NT2/D1 (cell line): ENCODE measurements at places on chromosomes 13 and 19.

DNA sequence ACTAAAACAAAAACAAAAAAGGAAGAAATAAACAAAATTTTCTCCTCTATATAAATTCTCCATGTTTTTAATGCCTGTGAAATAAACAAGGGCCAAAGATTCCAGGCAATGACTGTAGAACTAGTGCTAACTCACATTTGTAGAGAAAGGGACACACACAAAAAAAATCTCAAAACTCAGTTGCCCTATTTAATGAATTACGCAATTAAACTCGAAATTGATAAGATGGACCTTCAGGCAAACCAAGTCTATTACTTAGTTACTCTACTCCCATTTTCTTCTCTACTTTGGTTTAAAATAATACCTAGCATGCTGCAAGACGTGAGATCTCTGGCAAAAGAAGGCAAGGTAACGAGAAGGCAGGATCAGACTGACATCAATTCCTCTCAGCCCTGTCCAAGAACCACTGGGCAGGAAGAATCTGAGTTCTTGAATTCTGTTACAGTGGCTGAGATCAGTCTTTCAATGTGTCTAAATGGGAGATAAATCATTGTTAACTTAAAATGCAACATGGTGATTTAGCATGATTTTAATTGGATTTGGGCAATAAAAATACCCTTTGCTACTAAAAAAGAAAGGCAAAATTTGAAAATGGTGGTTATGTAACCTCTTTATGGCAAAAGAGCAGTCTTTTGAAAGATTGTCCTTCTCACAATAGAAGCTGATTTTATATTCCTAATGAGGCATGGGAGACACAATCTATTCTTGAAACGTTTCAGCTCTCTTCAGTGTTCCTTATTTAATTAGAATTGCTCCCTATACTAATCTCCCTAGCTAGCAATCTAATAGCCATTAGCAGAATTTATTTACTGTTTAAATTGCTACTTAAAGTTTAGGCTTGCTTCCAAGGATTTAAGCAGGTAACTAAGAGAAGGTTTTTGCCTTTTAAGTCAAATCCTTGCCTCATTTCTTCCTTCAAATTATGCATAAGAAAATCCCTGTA is 25.9 kb downstream of the SPRY2 start:
- DNase-seq, result no peak

DNA sequence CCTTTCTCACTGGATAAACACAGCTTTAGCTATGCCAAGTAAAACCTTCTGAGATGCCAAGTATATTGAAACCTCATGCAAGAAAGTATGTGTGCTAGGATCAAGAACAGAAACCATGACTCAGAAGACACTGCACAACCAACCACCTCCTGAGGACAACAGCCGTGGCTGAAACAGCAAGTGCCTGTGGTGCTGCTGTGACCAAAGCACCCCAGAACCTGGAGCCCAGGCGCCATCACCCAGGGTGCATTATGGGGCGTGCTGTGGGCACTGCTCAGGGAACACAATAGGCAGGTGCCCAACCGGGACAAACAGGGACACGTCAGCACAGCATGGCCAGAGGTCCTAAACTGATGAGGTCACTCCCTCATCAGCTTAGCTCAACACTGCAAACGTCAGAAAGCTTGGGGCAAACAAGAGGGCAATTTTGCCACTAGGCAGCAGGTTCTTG is 101.3 kb upstream of the SLC15A1 start:
- no peak for DNase-seq

DNA sequence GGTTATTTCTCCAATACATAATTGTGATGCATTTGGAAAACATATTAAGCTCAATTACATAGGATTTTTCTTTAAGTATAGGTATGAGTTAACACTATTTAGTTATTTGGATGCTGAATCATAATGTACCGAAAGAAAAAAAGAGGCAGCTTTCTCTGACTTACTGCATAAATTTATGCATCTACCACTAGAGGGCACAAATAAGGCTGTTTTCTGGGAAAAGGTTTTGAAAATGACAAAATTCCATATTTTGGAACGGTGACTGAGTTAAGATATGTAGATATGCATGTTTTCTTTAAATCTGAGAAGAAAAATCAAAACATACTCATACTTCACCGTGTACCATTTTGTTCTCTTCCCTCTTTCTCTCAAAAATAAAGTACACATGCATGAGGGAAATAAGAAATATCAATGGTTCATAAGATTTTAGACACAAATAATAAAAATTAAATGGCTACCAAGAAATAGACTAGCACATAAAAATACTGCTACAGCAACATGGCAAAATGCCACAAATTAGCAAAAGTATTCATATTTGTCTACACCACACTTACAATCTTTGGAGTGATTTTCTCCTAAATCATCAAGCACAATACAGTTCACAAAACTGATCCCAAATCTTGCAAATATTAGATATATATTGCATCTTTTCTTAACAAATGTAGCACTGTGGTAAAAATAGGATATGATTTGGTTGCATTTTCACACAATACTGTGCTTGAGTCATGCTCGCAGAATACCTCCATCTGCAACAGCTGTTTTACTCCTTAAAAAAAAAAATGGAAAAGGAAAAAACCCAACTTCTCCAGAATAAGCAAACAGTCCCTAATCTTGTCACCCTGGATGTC is 260.0 kb downstream of the FGF14 start:
- no peak for DNase-seq

DNA sequence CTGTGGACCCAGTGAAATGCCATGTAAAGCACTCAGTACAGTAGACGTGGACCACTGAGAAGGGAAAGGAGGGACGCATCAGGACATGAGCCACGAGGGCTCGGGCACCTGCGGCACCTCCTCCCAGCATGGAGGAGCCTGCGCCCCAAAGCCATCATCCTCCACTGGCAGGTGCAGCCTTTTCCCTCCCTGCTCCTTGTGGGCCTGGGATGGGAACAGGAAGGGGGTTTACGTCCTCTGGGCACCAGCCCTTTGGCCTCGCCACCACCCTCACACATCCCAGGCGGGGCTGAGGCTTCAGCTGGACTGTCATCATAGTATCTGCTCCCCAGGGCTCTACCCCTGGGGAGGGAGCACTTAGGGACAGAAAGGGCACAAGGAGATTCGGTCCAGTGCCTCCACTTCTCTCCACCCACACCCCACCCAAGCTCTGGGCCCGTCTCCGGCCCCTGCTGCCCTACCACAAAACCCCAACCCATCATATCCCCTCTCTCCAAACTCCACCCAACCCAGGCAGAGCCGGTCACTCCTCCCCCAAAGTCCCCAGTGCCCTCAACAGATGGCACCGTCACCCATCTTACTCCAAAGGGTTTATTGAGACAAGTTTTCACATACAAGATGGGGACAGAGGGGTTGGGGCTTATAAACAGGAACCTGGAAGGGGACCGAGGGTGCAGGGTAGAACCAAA is 2.2 kb upstream of the PRKD2 start:
- DNase-seq, result no peak

DNA sequence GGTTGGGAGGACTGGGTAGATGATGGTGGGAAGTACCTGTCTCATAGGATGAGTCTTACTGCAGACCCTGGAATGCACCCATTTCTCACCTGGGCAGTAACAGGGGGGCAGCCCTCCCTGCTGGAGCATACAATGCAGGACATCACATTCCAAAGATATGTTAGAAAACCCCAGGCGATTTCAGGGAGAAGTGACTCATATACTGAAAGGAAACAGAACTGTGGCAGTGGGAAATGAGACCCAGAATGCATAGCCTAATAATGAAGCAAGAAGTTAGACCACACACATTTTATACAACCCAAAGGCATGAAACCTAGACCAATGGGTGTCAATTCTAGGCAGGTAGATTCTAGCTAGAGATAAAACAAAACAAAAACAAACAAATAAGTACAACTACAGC is 402.7 kb downstream of the IRS2 start:
- no peak for DNase-seq

DNA sequence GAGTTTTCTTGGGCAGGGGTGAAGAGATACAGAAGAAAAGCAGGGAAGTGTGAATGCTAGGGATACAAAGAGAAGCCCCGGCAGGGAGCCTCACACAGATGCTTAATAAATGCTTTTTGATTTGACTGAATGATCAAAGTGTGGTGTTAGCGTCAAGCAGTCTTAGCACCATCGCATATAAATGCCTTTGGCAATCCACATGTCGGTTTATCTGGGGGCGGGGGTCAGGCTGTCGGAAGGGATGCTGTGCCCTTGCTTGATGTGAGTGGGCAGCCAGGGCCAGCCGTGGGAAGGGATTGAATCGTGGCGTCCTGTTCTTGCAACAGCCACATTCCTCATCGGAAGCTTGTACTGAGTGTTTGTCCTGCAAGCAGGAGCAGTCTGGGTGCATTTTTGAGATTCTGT is 173.1 kb downstream of the LACC1 start:
- no peak for DNase-seq

DNA sequence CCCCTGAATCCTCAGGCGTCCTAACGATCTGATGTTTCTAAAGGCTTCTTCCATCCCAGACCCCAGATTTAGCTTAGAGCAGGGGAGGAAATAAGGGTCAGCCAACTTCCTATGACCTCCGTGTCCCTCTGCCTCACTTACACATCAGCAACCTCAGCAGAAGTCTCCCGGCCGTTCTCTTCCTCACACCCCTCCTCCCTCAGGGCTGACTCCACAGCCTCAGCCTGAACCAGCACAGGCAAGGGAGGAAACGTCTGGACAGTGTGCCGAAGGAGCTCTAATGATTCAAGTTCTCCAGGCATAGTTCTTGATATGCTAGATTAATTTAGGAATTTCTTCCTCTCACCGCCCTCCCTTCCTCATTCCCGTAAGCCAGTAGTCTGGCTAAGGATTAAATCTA is 121.4 kb downstream of the NUFIP1 start:
- DNase-seq, result no peak

DNA sequence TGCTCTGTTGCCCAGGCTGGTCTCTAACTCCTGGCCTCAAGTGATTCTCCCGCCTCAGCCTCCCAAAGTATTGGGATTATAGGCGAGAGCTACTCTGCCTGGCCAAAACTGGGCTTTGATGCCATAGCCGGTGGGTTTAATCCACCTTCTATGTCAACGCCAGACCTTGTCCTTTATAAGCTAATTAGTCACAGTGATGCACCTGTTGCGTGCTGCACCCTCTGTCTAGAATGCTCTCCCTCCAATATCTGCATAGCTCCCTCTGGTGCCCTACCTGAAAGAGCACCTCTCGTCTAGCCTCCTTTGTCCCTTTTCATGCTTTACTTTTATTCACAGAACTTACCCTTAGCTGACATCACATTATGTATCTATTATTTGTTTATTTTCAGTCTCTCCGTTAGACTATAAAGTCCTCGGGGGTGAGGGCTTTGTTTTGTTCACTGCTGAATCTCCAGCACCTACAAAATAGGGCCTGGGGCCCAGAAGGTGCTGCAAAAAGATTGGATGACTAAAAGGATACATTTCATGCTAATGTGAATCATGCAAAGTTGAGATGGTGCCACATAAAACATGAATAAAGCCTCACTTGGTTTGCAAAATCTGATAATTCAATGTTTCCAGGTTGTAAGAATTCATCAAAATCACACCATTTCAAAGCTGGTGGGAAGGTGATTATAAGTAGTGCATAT is 148.1 kb downstream of the USP12 start:
- no peak for DNase-seq

- no peak for DNase-seq
Observed at GRCh38 chr13:83880275-83881139, 1.8 kb downstream of the SLITRK1 start.

GRCh38 chr13:113995051-113995601 is 21.2 kb upstream of the C13orf46 start:
- no peak for DNase-seq

- no peak for DNase-seq
Observed at GRCh38 chr13:84845907-84846619, 953.2 kb downstream of the SLITRK6 start.

DNA sequence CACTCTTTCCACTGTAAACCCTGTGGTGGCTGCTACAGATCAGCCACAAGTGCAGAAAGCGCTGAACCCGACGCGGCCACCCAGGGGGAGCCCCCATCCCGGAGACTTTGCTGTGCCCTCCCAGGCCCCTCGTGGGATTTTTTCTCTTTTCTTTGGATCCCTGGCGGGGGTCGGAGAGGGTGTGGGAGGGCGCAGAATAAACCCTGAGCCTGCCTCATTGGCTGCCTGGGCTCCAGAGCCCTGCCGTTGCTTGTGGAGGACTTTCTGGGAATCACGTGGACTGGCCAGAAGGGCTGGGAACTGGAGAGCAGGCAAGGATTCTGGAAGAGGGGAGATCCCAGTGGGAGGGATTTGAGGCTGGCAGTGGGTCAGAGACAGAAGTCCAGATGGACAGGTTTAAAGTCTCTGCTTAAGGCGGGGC is 24.9 kb downstream of the GADD45B start:
- no peak for DNase-seq

DNA sequence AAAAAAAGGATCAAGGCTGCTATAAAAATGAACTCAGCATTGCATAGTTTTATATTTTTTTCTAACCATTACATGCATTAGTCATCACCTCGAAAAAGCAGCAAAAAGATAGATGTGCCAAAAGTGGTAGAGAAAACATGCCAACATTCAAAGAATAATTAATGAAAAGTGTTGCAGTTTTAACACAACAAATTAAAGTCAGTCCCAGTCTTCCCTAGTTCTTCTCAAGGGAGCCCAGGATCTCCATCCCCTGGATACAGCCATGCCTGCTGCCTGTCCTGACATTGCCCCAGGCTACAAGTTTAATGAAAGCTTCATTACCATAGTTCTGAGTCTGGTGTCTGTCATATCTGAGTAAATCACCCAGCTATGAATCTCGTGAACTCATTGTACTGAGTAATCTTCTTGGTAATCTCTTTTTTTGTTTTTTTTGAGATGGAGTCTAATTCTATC is 116.6 kb upstream of the KLF12 start:
- DNase-seq, result no peak

GRCh38 chr19:2636897-2637683 is 65.4 kb downstream of the GNG7 start:
- DNase-seq, result peak; percentile 47

DNA sequence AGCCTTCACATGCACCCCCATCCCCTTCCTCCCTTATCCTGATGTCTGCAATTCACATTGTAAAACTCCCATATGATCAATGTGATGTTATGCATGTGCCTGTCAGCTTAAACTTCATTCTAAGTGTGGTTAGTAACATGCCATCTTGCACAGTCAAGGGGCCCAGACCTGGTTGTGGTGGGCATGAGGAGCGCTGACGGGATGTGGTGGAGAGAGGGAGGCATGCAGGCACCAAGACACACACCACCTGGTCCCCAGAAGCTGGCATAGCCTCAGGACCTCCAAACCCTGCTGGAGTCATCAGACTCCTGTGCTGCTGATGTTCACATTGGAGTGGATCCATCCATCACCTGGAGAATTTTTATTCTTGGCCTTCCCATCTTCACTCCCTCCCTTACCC is 90.5 kb upstream of the ABCC4 start:
- DNase-seq, result no peak

GRCh38 chr13:79349011-79349410 is 57.0 kb downstream of the RBM26 start:
- no peak for DNase-seq
